ENCODE measurements at places on chromosomes 4 and X.

DNA sequence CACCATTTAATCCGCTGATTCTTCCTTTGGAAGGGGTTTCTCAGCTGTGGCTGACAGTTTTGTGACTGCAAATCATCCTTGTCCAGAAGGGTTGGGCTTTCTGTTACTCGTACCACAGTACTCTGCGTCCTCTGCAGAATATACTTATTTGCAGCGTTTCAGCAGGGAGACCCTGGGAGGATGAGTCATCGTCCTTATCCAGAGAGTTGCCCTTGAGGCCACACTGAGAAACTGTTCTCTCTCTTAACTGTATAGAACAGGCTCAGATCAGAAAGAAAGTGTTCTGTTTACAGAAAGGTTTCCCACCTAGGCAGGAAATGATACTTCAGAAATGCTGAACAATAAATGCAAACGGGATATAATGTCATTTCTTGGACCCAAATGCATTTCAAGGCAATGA is 47.8 kb upstream of the DDX53 start:
- DNase-seq = peak; percentile 63

GRCh38 chr4:35506161-35506560 is 738.2 kb downstream of the ARAP2 start:
- DNase-seq = no peak

- DNase-seq = peak; percentile 66
These were observed 17.2 kb downstream of the SPIN3 start for GRCh38 chrX:56978172-56978571.

DNA sequence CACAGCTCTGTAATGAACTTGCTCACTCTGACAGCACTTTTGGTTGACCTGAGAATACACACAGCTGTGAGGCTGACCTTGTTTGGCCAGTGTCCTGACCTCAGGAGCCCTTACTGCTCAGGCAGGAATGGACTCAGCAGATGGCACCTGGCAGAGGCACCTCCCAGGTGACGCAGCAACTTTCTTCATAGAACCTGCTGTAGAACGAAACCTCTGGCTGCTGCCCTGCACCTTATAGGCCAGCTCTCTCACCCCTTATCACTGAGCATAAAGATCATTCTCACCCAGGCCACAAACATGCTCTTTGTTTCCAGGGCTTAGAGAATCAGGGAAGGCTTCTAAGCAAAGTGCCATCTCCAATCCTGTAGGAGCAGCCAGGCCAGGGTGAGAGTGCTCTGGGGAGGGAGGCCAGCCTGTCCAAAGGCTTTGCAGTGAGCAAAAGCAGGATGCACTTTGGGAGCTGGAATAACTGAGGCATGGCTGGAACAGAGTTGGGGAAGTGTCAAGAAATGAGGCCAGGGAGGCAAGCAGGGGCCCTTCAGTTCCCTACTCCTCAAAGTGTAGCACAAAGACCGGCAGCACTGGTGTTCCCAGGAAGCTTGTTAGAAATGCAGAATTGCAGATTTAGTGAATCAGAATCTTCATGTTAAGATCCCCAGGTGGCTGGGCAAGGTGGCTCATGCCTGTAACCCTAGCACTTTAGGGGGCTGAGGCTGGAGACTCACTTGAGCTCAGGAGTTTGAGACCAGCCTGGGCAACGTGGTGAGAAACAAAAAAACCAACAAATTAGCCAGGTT is 13.3 kb upstream of the CENPU start:
- no peak for DNase-seq

DNA sequence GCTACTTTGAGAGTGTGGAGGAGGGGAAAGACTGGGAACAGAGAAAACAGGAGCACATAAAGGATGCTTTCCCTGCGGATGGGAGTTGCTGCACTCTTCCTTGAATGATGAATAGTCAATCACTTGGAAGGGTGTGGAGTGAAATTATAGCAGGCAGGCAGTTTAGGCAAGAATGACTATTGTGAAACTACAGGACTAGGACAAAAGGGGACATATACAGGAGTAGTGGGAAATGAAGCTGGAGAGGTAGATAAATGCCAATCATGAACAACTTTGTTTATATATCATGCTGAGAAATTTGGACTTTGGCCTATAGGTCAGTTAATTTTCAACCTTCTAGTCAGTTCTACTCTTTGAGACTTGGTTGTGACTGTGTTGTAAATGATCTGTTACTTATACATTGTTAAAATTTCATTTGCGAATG is 76.9 kb downstream of the PAQR3 start:
- no peak for DNase-seq

DNA sequence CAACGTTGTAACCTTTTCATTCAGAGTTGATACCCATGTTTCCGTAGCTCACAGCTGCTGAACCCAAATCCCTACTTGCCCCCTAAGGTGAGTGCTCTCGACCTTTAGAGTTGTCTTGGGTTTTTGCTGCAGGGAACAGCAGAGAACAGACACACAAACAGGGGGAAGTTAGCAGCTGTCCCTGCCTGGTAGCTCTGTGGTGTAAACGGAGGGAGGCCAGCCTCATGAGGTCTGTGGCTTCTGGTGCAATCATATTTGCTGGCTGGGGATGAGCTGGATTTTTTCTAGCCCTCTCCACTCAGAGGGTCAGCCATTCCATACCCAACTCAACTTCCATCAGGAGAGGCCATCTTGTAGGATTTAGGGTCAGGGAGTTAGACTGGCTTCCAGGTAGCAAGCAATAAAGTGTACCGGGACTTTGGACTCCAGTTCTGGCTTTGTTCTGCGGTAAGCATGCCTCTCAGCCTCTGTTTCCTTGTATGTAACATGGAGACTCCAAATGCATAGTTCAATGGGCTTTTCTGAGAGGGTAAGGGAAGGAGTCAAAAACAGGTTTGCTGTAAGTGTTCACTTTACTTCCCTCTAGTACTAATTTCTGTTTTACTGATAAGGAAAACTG is 218.9 kb downstream of the MID1IP1 start:
- no peak for DNase-seq

- peak; percentile 12 for DNase-seq
These were observed 39.9 kb upstream of the PCDH19 start for GRCh38 chrX:100449696-100450608.

DNA sequence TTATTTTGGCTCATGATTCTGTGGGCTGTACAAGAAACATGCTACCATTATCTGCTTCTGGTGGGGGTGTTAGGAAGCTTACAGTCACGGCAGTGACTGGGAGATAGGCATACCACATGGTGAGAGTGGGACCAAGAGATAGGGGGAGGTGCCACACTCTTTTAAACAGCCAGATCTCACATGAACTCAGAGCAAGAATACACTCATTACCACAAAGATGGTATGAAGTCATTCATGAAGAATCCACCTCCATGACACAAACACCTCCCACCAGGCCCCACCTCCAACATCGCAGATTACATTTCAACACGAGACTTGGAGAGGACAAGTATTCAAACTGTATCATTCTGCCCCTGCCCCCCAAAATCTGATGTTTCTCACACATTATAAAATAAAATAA is 2396.7 kb downstream of the PCDH7 start:
- no peak for DNase-seq

DNA sequence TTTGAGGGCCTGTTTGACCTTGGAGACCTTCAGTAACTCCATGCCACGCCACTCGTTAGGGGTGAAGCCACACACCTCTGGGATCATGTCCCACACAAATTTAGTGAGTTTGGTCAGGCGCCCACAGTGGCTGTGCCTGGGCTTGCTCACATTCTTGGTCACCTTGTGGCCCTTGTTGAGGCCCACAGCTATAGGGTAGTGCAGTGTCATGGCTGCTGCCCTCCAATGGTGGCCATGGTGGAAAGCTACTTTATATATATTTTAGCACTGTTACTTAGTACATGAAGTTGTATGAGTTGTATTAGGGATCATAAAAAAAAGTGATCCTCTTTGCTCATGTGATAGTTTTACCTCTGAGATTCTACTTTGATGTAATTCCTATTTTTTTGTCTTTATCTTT is 985 bp upstream of the CXCL11 start:
- DNase-seq = no peak

DNA sequence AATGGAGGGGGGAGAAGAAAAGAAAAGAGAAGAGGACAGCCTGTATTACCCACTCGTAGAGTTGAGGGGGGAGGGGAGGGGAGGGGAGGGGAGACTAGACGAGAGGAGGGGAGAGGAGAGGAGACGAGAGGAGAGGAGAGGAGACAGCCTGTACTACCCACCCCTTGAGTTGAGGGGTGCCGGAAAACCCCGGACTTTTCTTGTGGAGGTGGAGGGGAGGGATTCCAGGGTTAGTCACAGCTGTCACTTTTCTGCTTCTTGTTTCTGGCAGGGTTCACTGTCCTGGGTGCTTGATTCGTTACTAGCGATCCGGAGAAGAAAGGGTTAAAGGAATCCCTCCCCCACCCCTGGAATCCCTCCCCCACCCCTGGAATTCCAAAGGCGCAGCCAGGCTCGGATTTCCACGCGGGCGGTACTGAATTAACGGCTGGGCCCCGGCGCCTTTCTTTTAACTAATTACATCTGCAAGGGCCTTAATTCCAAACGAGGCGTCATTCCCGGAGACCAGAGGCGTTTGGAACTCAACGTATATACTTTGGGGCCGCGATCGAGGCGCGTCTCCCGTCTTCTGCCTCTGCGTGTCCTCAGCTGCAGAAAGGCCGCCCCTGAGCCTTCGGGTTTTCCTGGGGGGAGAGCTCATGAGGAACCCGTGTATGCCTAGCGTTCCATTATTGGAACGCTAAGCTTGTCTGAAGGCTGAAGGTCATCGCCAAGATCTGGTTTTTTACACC is 20.1 kb upstream of the CSF2RA start:
- no peak for DNase-seq

GRCh38 chr4:15479913-15480185 is 10.2 kb downstream of the CC2D2A start:
- DNase-seq = peak; percentile 83

DNA sequence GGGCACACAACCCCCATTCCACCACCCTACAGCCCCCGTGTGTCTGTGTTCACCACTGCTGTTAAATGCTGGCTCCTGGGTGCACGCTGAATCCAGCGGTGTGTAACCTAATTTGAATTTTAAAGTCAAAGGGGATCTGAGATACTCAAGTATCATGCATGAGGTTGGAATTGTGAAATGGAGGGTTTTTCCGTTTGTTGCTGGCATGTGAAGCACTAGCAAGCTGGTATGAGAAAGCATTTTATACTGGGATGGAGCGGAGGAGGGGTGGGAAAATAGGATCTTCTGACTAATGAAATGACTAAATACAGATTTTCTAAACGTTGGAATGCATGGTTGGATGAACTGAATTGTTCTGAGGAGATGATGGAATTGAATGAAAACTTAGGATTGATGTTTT is 36.9 kb upstream of the FAT1 start:
- DNase-seq = peak; percentile 70

GRCh38 chrX:103918571-103919269 is 43.7 kb upstream of the TMSB15B start:
- peak; percentile 59 for DNase-seq

- peak; percentile 74 for DNase-seq
These were observed 64.0 kb downstream of the CCNG2 start for GRCh38 chr4:77220828-77221613.

All from choroid plexus epithelial cell (primary cell).